ENCODE measurements at places on chromosomes 4 and X.
A peak's percentile ranks its signal among the peaks of the same experiment; 100 is the strongest.

DNA sequence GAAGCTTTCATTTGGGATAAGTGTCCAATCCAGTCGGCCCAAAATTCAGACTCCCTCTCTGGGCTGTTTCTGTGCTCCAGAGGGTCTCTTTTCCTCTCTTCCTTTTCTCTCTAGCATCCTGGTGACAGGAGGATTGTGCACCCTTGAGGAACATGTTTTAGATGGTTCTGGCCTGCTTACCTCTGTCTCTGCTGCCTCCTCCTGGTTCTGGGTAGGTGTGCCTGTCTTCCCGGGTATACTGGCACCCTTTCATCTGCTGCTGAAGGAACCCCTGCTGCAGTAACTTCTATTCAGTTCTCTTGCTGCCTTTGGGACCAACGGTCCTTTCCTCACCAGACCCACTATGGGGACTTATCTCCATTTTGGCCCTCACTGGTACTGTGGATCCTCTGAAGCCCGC, 53.2 kb downstream of the HMGB2 start:
- DNase-seq, result no peak

- DNase-seq, result no peak
Observed at GRCh38 chrX:13654116-13654515, 1.2 kb downstream of the TCEANC start.

DNA sequence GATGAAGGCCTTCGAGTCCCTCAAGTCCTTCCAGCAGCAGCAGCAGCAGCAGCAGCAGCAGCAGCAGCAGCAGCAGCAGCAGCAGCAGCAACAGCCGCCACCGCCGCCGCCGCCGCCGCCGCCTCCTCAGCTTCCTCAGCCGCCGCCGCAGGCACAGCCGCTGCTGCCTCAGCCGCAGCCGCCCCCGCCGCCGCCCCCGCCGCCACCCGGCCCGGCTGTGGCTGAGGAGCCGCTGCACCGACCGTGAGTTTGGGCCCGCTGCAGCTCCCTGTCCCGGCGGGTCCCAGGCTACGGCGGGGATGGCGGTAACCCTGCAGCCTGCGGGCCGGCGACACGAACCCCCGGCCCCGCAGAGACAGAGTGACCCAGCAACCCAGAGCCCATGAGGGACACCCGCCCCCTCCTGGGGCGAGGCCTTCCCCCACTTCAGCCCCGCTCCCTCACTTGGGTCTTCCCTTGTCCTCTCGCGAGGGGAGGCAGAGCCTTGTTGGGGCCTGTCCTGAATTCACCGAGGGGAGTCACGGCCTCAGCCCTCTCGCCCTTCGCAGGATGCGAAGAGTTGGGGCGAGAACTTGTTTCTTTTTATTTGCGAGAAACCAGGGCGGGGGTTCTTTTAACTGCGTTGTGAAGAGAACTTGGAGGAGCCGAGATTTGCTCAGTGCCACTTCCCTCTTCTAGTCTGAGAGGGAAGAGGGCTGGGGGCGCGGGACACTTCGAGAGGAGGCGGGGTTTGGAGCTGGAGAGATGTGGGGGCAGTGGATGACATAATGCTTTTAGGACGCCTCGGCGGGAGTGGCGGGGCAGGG, 568 bp downstream of the HTT start:
- DNase-seq, result peak; percentile 63

- no peak for DNase-seq
Observed at GRCh38 chr4:173450281-173450680, 51.4 kb upstream of the SCRG1 start.

GRCh38 chrX:102580891-102581290, 18.4 kb upstream of the ARMCX5 start:
- DNase-seq, result no peak

- DNase-seq, result no peak
Observed at GRCh38 chr4:177489471-177490246, 47.4 kb upstream of the AGA start.

DNA sequence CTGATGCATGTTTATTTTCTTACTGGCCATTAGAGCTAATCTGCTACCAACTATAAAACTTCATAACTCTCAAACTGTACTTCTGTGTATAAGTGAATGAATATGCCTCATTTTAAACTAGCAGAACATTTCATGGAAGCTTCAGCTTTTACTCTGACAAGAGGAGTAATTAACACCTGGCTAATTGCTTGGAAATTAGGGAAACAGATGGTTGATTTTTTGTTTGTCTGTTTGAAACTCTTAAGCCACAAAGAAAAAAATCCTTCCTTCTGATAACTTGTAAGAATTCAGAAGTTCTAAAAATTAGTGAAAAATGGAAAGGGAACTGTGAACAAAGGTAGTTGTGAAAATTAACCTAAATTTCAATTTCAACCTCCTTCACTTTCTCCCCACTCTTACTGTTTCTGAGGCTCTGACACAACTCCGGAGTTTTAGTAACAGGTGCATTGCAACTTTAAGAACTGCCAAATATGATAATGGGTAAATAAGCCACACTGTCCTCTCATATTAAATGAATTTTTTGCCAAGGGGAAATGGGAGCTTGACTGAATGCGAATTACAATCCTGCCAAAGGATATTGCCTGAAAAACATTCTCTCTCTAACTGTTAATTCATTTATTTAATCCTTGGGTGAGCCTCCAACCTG, 1.0 kb downstream of the EGF start:
- no peak for DNase-seq

DNA sequence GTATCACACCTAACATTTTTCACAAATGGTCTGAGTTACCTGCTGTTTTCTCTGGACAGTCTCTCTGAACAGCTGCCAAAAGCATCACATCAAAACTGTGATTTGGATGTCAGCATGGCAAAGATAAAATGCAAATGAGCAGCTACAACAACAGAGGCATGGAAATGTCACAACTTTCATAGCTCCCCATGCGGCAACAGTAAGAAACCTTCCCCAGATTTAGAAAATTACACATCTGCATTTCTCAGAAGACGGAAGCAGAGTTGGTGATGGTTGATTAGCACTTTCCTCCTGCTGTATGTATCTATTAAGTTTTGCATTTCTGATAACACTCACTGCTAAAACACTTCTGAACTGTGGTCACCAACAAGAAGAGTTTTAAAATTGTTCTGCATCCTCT, 9.7 kb downstream of the PRKG2 start:
- DNase-seq, result no peak

DNA sequence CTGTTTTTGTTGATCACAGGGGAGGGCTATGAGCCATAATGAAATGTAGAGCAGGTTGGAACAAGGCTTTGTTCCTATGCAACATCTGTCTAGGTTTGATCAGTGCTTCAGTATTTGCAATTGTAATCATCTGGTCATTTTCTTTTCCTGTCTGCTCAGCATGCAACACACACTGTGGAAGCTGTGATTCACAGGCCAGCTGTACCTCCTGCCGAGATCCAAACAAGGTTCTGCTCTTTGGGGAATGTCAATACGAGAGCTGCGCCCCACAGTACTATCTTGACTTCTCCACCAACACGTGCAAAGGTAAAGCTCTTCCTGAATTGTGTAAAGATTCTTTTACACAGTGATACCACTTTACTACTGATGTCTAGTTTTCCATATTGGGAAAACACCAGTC, 181.9 kb upstream of the ANXA3 start:
- no peak for DNase-seq

GRCh38 chr4:5292101-5292500, 240.8 kb downstream of the STK32B start:
- no peak for DNase-seq

GRCh38 chr4:85937507-85937906, 422.3 kb downstream of the MAPK10 start:
- DNase-seq, result no peak
